ENCODE measurements at places on chromosomes 7 and 10.

- no peak for DNase-seq
These were observed 90.2 kb upstream of the RET start for GRCh38 chr10:42986633-42987032.

DNA sequence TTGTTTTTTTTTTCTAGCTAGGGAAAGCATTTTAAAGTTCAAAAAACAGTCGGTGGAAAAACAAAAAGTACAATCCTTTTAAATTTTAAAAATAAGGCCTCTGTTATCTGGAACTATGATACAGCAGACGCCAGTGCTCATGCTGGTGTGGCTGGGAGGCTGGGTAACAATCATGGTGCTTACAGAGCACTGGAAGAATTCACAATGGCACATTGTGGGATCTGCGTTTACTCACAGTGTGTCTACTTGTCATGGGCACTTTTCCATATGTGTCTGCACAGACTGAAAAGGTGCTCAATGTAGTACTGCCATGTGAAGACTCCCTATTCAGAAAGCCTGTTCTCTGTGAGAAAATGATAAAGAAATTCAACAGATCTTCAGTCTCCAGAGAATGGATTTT, 278.2 kb upstream of the IMMP2L start:
- DNase-seq, result no peak

GRCh38 chr10:131753336-131753735, 147.5 kb upstream of the PPP2R2D start:
- DNase-seq, result no peak

DNA sequence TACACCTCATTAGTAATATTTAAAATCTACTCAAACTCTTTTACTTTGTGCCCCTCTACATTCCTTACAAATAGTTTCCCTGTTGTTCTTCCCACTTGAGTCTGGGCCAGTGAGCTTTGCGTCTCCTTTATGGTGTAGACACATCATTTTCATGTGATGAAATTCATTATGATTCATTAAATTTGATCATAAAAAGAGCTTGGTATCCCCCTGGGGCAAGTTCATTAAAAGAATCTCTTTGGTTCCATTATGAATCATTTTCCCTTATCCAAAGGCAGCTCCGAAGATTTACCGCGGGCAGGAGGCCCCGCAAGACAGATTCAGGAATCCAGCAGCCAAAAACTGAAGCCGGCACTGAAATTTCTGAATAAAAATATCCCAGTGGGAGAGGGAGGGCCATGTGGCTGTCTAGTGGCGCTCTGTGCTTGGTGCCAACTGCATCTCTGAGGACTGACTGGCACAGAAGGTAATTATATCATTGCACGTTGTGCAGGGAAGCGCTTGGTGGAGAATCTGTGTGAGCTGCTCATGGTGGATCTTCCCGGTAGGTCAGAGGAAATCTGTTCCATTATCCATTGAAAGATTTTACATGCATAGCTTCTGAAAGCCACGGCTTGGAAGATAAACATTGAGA, 151.4 kb upstream of the PITRM1 start:
- DNase-seq, result peak; percentile 80

GRCh38 chr10:43202657-43203447, 64.0 kb downstream of the RASGEF1A start:
- DNase-seq, result no peak

DNA sequence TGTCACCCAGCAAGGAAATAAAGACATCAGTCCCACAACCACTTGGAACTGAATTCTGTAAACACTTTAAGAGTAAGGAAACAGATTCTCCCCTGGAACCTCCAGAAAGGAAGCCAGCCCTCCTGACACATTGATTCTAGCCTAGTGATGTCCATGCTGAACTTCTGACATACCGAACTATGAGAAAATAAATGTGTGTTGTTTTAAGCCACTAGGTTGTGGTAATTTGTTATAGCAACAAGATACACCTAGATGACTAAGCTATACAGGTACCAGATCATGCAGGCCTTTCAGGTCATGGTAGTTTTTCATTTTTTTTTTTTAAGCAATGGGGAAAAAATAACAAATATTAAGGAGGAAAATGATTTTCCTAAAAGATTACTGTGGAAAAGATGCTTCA, 37.6 kb upstream of the LRRTM3 start:
- no peak for DNase-seq

- DNase-seq, result no peak
These were observed 97.0 kb downstream of the PCLO start for GRCh38 chr7:83065714-83066113.

DNA sequence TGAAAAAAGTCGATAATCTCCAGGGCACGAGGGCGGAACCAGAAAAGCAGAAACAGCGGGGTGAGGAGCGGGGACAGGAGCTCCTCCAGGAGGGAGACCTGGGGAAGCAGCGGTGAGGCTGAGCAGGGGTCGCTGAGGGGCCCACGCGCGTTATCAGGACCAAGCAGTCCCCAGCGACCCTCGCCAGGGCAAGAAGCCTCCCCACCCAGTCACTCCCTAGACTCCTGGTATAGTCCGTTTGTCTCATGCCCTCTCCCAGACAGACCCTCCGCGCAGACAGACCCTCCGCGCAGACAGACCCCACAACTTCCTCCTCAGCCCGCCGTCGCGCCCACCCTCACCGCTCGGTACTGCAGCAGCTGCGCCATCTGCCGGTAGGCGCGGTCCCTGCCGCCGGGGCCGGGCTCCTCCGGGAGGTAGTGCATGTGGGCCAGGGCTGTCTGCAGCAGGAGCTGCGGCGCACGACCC, 6.3 kb downstream of the ATG9B start:
- DNase-seq, result peak; percentile 56

DNA sequence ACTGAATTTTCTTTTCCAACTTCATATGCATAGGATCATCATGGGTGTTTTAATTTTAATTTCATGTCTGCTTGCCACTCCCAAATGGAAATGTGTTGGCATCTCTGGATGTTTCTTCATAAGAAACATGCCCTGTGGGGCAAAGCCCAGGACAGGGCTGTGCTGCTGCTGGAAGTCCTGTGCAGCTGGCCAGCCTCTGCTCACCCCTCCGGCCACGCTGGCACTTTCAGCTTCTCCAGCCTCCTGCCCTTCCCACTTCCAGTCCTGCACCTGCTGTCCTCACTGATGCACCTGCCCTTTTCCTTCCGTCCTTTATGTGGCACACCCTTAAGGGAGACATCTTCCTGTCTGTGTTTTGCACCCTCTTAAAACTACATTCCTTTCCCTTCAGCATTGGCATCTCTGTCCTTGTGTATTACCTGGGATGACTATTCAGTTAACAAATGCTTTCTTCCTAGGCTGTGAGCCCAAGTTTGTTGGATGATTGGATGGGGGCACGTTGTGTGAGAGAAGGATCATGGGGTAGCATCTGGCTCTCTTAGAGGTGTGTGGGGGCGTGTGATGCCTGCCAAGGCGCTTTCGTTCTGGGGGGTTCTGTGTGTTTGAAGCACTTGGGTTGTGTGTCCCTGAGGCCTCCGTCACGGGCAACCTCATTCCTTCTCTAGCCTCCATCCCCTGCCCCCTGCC, 56.8 kb downstream of the TCF7L2 start:
- no peak for DNase-seq

DNA sequence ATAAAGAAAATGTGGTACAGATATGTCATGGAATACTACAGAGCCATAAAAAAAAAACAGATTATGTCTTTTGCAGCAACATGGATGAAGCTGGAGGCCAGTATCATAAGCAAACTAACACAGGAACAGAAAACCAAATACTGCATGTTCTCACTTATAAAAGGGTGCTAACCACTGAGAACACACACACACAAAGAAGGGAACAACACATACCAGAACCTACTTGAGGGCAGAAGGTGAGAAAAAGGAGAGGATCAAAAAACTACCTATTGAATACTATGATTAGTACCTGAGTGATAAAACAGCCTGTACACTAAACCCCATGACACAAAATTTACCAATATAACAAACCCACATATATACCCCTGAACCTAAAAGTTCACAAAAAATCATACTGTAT, 144.6 kb downstream of the TPK1 start:
- DNase-seq, result no peak

DNA sequence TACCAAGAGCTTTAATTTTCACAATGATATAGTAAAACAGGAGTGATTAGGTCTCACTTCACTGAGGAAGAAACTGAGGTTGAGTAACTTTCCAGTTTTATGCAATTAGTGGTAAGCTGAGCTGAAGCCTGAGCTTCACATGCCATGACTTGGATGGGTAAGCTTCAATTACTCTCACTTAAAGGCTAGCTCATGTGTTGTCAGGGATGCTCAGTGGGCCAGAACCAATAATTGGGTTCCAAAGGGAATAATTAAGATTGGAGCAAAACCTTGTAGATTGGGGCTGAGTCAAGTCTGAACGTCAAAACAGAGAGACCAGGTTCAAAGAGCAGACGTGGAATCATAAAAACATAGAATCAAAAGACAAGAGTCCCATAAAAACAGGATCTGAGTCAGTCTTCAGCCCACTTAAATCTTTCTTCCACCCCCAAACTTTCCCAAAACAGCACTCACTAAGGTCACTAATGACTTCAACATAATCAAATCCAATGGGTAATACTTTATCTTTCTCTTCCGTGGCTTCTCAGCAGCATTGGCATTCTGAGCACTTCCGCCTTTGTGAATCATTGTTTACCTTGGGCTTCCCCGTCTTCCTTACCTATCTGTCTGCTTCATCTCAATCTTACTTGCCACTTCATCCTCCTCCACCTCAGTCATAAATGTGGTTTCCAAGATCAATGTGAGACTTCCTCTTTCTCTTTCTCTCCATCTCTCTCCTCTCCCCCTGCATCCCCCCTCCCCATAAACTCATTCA, 23.0 kb upstream of the EGFR start:
- no peak for DNase-seq

GRCh38 chr10:114519756-114520293, 115.5 kb upstream of the AFAP1L2 start:
- DNase-seq, result no peak

DNA sequence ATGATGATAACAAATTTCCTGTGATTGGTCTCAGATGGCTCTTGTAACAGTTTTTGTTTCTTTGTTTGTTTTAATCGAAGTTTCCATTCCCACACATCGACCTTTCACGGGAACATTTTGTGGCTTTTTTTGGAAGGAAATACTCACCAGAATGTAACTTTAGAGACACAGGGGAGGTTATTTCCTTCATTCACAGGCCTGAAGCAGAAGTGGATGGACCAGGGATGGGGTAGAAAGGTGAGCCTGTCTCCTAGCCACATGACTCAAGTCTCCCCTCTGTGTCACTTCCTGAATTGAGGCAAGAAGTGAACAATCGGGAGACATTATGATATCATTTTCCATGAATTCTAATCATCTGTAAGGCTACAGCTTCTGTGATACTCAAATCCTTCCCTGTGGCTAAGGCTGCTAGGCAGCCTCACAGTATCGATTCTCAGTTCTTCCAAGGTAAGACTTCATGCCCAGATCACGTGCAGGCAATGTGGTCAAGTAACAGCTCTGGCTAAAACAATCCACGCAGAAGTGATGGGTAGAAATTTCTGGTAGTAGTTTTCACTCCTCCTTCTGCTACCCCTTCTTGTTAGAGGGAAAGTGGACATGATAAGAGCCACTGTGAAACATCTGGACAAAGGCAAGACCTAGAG, 203.9 kb upstream of the NEBL start:
- DNase-seq, result peak; percentile 25

DNA sequence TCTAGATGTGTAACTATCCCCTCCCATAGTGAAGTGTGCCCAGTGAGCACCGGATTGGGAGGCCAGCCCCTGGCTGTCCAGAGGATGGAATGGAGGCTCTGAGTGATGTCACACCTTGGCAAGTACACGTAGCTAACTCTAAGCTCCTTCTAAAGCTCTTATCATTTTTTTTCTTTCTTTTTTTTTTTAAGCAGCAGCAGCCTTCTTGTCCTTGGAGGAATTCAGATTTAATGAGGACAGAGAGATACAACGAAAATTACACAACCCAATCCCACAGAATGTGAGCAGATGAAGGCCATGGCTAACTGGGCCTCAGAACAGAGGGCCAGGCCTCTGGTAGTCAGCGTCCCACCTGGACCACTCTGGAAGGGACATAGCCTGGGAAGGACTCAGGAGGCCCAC, 11.3 kb downstream of the TNS3 start:
- DNase-seq, result peak; percentile 51

GRCh38 chr7:18693406-18693805, 197.9 kb downstream of the HDAC9 start:
- DNase-seq, result peak; percentile 89

- peak; percentile 3 for DNase-seq
These were observed 631.1 kb upstream of the MBL2 start for GRCh38 chr10:53403688-53404087.

GRCh38 chr7:123539871-123540270, 5.5 kb upstream of the IQUB start:
- no peak for DNase-seq

DNA sequence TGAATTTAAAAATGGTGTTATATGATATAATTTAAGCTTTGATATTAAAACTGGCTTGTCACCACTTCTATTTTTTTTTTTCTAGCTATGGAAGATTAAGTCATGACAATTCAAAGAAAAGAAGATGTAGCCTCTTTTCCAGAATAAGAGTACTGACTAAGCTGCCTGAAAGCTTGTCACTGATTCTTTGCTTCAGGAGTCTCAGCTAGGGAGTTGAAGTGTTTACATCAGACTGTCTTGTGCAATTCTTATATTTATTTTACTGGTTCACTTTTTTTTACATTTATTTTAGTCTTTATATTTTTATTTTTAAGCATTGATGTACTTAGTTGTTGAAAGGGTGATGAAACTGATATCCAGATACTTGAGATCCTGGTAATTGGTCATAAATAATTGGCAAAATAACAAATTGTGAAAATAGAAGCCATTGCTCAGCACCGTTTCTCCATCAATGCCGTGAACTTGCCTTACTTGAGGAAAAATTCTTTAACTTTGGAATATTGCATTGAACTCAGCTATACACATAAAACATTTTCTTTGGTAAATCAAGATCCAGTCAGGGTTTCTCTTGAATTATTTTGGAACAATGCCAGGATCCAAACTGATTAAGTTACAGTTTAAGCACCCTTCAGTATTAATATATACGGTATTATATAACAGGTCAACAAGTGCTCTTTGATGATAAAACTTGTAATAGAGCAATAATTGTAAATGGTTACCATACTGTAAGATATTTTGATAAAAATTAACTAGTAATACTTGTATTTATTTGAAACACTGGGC, 156.4 kb downstream of the PHTF2 start:
- DNase-seq, result no peak

GRCh38 chr10:86113983-86114382, 252.6 kb downstream of the GRID1 start:
- DNase-seq, result no peak

DNA sequence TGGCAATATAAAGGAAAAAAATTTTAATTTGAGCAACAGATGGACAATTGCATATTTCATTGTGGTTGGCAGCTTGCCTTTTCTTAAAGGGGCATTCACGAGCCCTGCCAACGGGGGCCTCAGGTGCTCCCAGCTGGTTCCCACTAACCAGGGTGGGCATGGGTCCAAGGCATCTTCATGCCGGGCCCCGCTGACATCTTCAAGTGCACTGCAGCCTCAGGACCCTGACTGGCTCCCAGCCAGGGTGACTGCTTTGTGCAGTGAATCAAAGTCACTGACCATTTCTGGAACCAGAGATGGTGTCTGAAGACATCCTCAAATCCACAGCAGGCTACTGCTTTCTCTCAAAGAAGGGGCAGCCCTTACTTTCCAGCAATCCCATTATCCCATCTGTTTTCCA, 275.2 kb upstream of the MGMT start:
- no peak for DNase-seq
